ENCODE measurements at places on chromosomes 13 and 19. TPM values are rescaled to one million over a fixed set of nuclear protein-coding genes. Genes with fewer than 3 reads are reported as not detected.

DNA sequence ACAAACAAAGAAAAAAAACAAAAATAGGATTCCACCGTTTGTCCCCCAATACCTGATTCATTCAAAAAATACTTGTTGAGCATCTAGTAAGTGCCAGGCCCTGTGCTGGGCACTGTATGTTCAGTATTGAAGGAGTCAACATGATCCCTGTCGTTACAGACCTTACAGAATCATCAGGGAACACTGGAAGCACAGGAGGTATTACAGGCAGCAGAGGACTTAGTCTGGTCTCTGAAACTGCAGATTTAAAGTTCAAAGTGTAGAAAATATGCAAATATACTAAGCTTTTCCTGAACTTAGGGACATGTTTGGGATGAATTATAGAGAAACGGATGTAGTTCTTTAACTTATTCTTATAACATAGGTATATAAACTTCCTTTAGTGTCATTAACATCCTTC is 160.7 kb upstream of the RFC3 start:
- no peak overlapping the region for H3K27ac ChIP-seq
- H3K4me1 ChIP-seq = no peaks in the 10 kb centered on the region
- no peak for DNase-seq
- H3K36me3 ChIP-seq = no peaks in the 10 kb centered on the region
- H3K27me3 ChIP-seq = no peaks in the 10 kb centered on the region

GRCh38 chr19:20664901-20665781 is 3.8 kb upstream of the ZNF626 start:
- DNase-seq = no peak
- no peaks in the 10 kb centered on the region for H3K4me1 ChIP-seq
- no peaks in the 10 kb centered on the region for H3K27me3 ChIP-seq
- no peaks in the 10 kb centered on the region for H3K36me3 ChIP-seq
- H3K27ac ChIP-seq = peak overlapping the region; percentile 40

DNA sequence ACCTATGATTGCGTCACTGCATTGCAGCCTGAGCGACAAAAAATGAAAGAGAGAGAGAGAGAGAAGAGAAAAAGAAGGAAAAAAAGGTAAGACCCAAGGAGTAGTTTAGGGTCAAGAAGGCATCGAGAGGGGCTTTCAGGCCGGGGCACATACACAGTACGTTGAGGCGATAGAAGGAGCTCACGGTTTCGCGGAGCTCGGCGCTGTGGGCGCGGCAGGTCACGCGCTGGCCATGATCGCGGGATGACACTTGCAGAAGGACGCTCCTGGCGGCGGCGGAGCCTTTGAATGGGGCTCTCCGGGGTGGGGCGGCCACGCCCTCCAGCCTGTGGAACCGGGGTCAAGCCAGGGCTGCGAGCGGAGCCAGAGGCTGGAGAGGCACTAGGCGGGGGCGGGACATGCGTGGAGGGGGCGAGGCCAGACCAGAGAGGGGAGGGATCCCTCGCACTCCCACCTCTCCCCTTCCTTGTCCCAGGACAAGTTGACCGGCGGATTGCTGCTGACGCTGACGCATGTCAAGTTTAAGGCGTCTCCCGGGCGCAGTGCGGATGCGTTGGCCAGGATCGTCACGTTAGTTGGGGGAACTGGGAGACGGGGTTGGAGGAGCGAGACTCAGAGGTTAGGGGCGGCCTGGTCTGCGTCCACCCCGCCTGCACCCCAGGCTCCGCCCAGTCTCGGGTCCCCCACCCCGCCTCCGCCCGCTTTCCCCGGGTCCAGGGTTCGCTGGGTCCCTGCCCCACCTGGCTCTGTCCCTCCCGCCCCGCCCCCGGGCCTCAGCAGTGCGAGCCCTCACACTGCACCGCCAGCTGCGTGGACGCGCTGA is 6.9 kb downstream of the NPHS1 start:
- H3K27ac ChIP-seq = no peak overlapping the region
- no peak overlapping the region for H3K4me3 ChIP-seq
- DNase-seq = no peak
- H3K27me3 ChIP-seq = peaks cover 3% of the 10 kb centered on the region
- H3K4me1 ChIP-seq = no peaks in the 10 kb centered on the region
- H3K36me3 ChIP-seq = no peaks in the 10 kb centered on the region

DNA sequence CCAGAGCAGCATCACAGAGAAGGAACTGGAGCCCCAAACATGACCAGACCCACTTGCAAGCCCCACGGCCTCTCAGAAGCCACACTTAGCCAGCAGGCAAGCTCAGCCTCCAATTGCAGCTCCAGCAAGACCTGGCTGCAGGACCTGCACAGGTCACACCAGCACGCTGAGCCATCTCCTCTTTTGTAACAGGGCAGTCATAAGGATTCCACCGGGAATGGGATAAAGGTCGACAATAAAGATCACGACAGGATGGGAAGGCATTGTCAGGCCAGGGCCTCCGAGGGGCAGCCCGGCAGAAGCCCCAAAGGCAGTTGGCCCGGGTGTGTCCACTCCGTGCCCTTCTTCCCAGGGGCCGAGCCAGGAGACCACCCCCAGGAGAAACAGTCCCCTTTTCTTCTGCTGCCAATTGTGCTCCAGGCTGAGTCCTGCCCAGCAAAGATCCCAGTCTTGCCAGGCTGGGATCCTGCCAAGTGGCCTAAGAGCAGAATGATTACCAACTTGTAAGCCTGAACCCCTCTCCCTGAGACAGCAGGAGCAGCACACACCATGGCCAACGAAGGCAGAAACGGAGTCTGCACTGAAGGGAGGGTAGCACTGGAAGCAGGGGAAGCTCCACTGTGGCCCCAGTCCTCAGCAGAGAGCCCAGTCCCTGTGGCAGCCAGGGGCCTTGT is 12.5 kb downstream of the PEPD start:
- peak overlapping the region; percentile 50 for H3K27ac ChIP-seq
- no peaks in the 10 kb centered on the region for H3K36me3 ChIP-seq
- H3K4me1 ChIP-seq = peaks cover 9% of the 10 kb centered on the region
- DNase-seq = no peak
- H3K4me3 ChIP-seq = no peak overlapping the region

DNA sequence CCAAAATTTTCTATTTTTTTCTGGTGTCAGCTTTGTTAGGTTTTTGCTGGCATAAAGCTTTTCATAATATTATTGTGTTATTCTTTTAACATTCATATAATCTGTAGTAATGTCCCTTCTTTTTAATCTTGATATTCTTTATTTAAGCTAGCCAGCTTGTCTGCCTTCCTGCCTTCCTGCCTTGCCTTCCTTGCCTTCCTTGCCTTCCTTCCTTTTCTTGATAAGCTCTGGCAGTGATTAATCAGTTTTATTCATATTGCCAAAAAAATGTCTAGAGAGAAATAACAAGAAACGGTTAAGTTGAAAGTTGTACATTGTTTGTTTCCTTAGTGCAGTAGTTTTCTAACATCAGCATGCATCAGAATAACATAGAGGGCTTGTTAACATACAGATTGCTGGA is 257.5 kb downstream of the MAB21L1 start:
- H3K4me3 ChIP-seq = no peak overlapping the region
- H3K36me3 ChIP-seq = no peaks in the 10 kb centered on the region
- no peak overlapping the region for H3K27ac ChIP-seq
- no peaks in the 10 kb centered on the region for H3K4me1 ChIP-seq
- DNase-seq = no peak
- H3K27me3 ChIP-seq = no peaks in the 10 kb centered on the region

Gene ZIK1
- 8.9 TPM for total RNA-seq

GRCh38 chr13:44817131-44817671 is 172.1 kb downstream of the NUFIP1 start:
- no peaks in the 10 kb centered on the region for H3K4me1 ChIP-seq
- no peak overlapping the region for H3K27ac ChIP-seq
- H3K27me3 ChIP-seq = no peaks in the 10 kb centered on the region
- H3K36me3 ChIP-seq = no peaks in the 10 kb centered on the region
- no peak for DNase-seq

DNA sequence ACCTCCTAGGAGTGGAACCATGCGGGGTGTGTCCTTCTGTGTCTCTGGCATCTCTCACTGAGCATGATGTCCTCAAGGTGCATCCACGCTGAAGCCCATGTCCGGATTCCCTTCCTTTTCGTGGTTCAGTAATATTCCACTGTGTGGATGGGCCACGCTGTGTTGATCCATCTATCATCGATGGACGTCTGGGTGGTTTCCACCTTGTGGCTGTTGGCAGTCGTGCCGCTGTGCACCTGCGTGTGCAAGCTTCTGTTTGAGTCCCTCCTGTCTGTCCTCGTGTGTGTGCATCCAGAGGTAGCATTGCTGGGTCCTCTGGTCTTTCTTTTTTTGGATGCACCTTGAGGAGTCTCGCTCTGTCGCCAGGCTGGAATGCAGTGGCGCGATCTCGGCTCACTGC is 11.2 kb upstream of the GNA15 start:
- no peak overlapping the region for H3K27ac ChIP-seq
- no peaks in the 10 kb centered on the region for H3K36me3 ChIP-seq
- H3K4me1 ChIP-seq = no peaks in the 10 kb centered on the region
- H3K27me3 ChIP-seq = no peaks in the 10 kb centered on the region
- H3K4me3 ChIP-seq = no peak overlapping the region

Measured in breast epithelium (tissue), 4 donors.